ENCODE measurements at places on chromosomes 3 and 15. TPM values are rescaled to one million over a fixed set of nuclear protein-coding genes. Genes with fewer than 3 reads are reported as not detected.
A peak's percentile ranks its signal among the peaks of the same experiment; 100 is the strongest.

Gene HCLS1
- total RNA-seq: not detected

- peak; percentile 5 for DNase-seq
These were observed 534.9 kb upstream of the ARRDC4 start for GRCh38 chr15:97425596-97425995.

GRCh38 chr3:188067932-188068331, 86.0 kb upstream of the LPP start:
- DNase-seq: peak; percentile 39

DNA sequence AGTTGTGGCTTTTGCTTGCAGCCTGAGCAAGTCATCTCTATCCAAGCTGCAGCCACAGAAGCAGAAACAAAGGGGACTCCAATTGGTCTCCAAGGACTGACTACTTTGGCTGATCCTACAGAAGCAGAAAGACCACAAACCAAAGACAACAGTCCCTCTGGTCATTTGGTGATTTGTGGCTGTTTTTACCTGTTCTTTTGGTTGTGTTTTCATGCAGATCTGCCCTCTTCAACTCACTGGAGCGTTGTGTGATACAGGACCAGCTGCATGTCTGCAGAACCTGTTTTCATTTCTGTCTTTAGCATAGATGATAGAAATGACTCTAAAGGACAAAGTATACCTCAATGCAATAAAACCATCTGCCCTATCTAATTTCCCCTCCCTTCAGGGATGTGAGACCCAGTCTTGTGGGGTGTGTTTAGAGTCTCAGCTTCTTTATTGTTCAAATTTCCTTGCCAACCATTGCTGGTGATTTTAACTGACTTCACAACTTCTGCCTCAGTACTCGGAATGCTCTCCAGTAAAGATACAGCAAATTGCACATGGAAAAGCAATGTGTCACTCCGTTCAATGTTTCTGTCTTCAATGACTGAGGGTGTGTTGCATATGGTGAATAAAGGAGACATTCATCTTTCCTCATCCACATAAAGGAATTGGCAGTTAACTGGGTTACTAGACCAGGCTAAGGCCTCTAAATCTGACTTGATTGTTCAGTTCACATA, 48.9 kb upstream of the SLC7A14 start:
- no peak for DNase-seq

DNA sequence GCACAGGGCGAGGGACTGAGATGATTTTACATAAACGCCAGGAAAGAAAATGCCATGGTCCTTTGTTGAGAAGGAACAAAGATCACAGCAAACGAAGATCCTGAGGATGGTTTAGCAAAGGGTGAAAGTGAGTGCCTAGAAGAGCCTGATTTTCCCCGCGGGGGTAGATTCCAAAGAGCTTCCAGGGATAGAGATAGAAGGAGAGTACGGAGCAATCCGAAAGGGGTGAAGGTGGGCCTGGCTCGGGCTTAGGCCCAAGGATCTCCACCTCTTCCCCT, 977 bp downstream of the CDC25A start:
- DNase-seq: no peak

DNA sequence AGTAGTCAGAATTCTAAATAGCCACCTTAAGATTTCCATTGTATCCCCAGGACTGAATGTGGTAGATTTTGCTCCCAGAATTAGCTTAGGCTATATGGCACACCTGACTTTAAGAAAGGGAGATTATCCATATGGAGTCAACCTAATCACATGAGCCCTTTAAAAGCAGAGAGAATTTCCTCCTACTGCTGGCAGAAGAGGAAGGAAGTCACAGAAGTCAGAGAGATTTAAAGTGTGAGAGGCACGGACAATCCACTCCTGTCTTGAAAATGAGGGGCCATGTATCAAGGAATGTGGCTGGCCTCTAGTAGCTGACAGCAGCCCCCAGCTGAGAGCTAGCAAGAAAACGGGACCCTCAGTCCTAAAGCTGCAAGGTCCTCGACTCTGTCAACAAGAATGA, 26.8 kb downstream of the LRRC31 start:
- no peak for DNase-seq
